Stimulated activated CD4-positive, alpha-beta T cell treated with anti-CD3 and anti-CD28 coated beads, Interleukin-4, amount 100 ng/mL, for 1 hour (primary cell): ENCODE measurements at places on chromosomes 4 and X.

GRCh38 chr4:99853999-99854398, 37.4 kb downstream of the DAPP1 start:
- DNase-seq, result no peak

DNA sequence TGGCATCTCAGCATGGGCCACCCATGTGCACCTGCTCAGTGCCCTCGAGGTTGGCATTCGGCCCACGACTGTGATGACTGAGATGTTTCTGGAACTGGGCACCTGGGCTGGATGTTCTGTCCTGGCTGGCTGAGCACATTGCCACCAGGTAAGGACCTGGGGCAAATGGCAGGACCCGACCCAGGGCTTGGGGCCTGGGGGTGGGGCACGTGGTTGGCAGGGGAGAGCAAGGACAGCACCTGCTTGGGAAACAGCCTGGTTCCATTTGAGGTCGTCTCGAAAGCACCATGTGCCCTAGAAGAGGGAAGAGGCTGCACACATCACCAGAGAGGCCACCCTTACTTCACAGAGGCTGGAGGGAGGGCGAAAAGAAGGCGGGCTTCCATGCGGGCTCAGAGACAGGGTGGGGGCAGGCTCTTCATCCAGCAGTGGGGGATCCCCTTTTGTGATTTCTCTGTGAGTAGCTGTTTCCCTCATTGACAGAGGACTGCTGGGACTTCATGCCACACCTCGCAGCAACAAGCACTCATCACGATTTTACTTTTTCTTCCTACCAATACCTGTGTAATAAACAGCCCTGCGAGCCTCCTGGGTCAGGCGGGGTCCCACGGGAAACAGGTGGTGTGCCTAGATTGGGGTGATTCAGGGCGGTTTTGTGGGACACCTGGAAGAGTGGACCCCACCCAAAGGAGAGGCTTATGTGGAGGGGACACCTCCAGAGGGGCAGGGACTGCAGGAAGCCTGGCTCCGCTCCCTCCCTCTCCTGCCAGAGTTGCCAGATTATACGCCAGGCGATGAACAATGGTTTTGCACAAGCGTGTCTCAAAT, 12.0 kb downstream of the TMEM187 start:
- peak; percentile 50 for DNase-seq

- no peak for DNase-seq
Observed at GRCh38 chr4:159463235-159463634, 360.4 kb downstream of the RAPGEF2 start.

DNA sequence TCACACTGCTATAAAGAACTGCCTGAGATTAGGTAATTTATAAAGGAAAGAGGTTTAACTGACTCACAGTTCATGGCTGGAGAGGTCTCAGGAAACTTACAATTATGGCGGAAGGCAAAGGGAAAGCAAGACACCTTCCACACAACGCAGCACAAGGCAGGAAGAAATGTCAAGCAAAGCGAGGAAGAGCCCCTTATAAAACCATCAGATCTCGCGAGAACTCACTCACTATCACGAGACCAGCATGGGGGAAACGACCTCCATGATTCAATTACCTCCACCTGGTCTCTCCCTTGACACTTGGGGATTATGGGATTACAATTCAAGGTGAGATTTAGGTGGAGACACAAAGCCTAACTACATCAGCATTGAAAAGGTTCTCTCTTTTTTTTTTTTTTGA, 39.6 kb downstream of the PALLD start:
- no peak for DNase-seq

GRCh38 chr4:26762650-26763049, 98.0 kb upstream of the STIM2 start:
- DNase-seq, result no peak

DNA sequence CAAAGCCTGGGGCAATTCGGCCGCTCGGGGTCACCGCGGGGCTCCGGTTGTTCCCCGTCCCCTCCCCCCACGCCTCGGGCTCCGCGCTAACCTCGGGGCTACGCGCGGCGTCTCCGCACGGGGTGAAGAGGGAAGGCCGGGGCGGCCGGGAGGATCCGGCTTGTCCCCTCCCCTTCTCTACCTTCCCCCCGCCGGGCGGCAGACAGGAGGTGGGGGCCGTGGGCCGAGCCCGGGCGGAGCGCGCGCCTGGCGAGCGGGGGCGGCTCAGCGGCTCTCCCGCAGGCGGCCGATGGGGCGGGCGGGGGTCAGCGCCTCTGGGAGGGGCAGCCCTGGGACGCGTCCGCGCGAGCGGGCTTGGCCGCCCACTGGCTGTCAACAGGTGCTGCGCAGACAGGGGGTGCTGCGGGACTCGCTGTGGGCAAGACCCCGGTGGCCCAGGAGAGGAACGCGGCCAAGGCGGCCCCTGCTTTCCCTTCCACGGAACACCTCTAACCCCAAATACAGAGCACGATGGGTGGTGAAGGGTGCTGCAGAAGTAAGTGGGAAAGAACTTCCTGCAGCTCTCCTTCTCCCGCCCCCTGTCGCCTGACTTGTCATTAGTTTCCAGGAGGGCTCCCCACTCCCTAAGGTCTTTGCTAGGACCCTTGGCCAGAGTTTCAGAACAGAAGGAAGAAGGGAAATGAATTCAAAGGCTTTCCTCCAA, at the start of gene PDGFC:
TSS of gene PDGFC (minus strand) at position 124 of the 703 bp plus-strand sequence. CDS start 896 bp downstream, outside the sequence.
- DNase-seq, result no peak
